ENCODE measurements at places on chromosomes 4 and X.

DNA sequence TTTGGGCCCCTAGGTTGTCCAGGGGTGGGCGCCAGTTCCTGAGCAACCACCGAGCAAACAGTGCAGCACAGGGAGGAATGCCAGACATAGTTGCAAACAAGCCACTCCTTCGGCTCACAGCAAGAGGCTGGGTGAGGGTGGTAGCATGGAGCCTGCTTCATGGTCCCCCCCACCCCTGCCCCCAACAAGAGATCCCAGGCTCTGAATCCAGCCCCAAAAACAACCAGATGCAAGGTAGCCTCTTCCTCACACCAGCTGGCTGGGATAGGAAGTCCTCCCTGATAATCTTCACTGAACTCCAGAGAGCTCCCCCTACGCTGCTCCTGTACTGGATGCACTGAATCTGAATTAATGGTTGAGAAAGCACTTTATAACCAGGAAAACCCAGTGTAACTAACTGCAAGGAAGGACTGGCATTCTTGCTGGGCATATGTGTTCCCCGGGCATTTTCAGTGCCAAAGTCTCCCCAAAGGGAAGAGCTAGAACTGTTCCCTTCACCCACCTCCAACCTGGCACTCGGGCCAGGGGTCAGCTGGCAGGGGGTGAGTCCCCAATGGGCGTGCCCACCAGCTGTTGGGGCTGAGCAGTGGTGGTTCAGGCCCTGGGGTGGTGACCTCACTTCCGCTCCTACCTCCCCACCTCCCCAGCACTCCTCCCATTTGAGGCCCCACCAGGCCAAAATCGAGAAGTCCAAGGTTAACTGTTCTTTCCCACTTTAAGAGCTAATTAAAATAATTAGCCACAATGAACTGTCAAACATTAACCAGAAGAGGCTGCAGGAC, 1.5 kb downstream of the ELF4 start:
- peak; percentile 39 for DNase-seq

DNA sequence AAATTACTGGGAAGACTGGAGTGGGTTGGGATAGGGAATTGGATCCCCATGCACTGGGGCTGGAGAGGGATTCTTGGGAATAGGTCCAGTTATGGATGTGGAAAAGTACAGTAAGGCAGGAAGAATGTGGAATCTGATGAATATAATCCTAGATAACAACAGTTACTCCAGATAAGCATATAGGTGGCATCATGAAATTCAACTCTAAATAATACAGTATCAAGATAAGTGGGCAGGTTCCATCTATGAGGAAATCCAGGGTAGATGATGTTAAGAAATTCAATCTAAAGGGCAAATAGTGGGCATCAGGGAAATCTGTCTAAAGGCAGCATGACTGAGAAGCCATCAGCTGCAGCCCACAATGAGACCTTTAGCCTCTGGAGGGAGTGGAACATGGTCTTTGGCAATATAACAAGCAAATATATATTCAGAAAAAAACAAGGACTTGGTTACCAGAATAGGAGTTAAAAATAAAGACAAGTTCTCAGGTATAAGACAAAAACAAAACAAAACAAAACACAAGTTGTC, 1.2 kb downstream of the DTHD1 start:
- DNase-seq, result no peak

DNA sequence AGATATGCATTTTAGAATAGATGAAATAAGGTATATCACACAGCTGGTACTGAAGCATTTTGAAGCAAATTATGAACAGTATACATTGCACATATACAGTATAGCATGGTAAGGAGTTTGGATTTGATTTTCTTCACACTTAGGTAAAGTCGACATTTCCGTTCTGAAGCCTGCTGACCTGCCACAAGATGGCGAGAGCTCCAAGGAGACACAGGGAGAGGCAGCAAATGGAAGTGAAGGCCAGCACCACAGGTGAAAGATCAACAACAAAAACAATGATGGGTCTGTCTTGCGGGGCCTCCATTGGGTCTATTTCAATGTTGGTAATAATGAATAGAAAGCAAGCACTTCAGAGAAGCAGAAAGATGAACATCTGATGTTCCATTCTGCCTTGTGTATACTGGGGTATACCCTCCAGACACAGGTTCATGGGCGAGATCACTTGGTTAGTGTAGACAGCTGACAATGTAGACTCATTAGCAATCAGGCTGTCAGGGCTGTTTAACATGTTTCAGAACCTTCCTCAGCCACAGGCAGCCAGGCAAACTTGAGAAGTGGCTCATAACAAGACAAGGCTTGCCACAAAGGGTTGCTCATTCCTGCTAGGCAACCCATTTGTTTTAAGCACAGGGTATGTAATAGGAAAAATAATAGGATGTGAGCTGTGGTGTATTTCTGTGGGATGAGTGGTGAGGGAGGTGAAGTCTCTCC, 21.4 kb upstream of the NOX1 start:
- DNase-seq, result peak; percentile 33

- no peak for DNase-seq
Measured at GRCh38 chrX:73525928-73526690, 36.9 kb upstream of the CHIC1 start.

- DNase-seq, result no peak
Measured at GRCh38 chr4:8385106-8385505, 55.4 kb downstream of the ACOX3 start.

DNA sequence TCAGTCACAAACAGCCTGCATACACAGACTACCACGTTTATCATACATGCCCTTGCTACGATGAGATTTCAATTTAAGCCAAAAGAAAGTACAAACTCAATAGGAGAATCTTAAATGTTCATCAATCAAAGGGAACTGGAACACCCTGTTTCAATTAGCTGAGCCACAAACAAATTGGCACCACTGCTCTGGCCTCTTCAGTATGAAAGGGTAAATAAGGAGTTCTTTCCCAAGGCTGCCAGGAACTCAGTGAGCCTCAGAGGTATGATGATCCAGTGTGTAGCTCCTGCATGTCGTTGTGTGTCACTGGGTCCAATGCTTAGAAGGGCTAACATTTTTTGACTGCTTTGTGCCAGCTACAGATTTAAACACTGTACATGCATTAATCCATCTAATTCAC, 5.4 kb downstream of the RNF150 start:
- peak; percentile 61 for DNase-seq

- no peak for DNase-seq
Measured at GRCh38 chr4:148795156-148795864, 353.1 kb upstream of the NR3C2 start.

- DNase-seq, result peak; percentile 11
Measured at GRCh38 chrX:16603822-16604221, 46.1 kb upstream of the S100G start.

DNA sequence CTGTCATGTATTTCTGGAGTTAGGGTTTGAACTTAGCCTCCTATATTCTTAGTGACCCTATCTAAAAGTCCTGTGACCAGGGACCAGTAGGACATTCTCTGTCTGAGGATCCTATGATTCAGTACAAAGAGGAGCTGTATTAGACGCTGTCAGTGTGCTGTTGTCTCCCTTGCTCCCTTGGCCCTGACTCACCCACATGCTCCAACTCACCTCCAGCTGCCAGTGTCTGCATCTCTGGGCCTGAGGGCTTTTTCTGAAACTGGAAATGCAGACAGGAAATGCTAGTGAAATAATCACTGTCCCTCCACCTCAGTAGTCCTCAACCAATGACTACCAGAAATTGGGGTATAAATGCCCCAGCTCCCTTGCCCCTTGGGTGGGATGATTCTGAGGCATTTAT, 535.3 kb upstream of the RPS6KA3 start:
- no peak for DNase-seq

DNA sequence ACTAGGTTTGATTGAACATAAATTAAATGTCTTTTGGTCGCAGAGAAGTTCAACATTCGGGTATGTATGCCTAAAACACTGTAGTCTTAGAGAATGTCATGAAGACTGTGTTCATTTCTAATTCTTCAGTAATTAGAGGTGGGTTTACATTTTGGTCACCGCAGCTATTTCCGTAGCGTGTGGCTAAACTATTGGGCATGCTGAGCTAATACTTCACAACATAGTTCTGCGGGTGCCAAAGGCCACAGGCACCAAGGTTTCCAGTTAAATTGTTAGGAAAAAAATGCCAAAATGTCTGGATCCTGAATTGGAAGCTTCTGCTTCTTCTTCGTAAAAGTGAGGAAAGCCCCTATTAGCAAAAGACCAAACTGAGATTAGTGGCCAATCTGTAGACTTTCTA, 25.1 kb downstream of the SMIM31 start:
- peak; percentile 81 for DNase-seq

DNA sequence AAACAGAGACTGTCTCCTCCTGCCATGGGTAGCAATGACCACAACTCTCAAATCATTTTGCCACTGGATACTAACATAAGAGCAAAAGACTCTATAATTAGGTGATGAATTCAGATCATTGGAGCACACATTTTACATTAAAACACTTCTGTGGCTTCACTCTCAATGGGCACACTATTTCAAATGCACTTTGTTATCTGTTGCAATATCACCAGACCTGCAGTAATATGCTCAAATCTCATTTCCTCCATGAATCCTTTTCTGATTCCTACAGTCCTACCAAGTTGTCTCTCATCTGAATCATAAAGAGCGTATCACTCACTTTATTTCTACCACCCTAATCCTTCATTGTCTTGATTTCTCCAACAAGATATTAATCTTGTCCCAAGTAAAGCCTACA, 302.8 kb downstream of the KCNIP4 start:
- no peak for DNase-seq

GRCh38 chrX:115576676-115577075, 15.7 kb downstream of the PLS3 start:
- no peak for DNase-seq

DNA sequence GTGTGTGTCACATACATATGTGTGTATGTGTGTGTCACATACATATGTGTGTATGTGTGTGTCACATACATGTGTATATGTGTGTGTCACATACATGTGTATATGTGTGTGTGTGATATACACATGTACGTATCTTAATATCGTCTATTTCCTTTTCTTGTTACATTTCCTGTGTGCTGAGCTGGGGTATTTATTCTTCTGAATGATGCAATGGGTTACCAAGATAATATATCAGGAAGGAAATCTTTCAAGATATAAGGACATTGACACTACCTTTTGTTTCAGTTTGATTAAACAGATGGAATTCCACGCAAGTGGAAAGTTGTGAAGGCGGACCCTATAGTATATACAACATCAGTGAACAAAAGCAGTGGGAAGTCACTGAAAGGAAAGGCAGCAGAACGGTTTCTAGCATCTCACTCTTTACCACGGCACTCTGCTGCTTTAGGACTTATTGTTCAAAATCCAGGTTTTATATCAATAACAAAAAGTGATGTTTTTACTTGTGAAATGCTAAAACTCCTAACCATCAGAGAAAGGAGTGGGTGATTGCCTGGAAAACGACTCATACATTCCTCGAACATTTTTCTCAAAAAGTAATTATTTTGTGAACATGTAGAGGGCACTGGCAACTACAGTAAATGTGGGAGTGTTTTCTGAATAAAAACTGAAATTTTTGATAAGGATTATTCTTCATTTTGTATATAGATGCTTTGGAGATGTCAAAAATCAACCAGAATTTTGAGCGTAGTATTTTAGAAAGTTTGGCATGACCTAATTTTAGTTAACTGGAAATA, 43.1 kb upstream of the IL21 start:
- peak; percentile 65 for DNase-seq
